ENCODE measurements at places on chromosomes 13 and 19. TPM values are rescaled to one million over a fixed set of nuclear protein-coding genes. Genes with fewer than 3 reads are reported as not detected.

DNA sequence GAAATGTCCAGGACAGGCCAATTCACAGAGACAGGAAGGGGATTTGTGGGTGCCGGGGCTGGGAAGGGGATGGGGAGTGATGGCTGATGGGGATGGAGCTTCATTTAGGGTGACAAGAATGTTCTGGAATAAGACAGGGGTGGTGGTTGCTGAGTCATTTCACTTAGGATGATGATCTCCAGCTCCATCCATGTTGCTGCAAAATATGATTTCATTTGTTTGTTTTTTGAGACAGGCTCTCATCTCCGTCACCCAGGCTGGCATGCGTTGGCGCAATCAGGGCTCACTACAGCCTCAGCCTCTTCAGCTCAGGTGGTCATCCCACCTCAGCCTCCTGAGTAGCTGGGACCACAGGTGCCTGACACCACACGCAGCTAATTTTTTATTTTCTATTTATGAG, 3.1 kb upstream of the JSRP1 start:
- no peak overlapping the region for H3K27ac ChIP-seq
- peaks cover 39% of the 10 kb centered on the region for H3K4me1 ChIP-seq
- H3K27me3 ChIP-seq, result no peaks in the 10 kb centered on the region
- no peak overlapping the region for H3K4me3 ChIP-seq
- no peaks in the 10 kb centered on the region for H3K36me3 ChIP-seq
- no peak for DNase-seq

DNA sequence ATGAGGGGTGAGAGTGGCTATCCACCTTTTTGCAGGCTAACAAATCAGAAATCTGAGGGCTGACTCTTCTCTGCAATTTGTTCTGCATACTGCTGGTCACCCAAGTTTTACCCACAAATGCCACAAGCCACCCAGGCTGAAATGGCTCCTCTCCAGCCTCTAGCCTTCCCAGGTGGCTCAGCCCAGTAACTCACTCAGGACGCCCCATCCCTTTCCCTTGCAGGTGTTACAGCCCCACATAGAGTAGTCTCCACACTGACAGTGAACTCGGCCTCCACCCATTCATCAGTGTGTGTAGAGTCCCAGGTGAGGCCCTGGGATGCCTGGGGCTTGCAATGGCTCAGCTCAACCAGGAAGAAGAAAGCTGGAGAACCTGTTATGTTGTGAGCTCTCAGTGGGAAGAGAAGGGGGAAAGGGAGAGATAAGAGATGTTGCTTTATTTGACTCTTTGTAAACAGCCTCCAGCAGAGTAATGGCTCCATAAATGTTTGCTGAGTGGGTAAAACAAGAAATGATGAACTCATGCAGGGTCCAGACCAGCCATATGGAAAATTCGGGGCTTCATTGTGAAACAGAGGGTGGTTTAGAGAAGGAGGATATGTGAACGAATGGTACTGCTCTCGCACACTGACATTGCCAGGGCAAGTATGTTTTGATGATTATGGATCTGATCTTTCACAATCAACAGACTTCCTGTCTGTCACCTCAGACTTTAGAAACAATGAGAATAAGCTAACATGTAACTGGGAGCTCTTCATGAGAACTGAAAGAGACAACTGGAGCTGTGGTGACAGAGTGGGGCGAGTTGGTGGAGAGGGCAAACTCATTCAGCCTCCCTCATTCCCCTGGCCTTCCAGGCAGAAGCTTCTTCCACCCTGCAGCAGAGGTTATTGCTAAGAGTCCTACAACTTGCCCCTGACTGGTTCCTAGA, 74.2 kb upstream of the RFC3 start:
- H3K36me3 ChIP-seq, result no peaks in the 10 kb centered on the region
- no peaks in the 10 kb centered on the region for H3K27me3 ChIP-seq
- H3K4me3 ChIP-seq, result no peak overlapping the region
- no peak overlapping the region for H3K27ac ChIP-seq

DNA sequence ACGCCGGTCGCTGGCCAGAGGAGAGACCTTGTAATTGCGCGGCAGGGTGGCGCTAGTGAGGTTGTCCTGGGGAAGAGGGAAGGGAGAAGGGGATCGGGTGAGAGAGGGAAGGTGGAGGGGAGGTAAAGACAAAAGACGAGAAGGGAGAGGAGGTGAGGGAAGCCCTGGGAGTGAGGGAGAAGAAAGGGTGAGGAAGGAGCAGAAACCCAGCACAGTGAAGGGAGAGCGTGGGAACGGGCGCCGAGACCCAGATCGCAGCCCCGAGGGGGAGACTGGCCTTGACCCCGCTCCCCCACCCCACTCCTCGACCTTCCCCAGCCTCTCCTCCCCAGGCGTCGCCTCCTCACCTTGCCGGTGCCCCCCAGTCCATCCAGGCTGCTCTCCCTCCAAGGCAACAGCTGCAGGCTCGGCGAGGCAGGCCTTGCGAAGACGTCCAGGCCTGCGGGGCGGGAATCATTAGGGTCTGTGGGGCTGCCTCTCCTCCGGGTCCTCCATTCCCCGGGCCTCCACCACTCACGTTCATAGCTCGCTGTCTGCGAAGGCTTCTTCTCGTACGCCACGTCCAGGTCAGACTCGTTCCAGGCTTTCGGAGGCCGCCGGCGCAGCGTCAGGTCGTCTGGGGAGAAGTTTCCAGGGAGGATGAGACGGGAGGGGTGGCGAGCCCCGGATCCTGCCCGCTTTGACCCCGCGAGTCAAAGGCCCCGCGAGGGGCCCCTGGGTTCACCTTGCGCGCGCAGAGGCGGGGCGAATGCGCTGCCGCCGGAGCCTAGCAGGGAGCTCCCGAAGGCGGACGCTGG, 8.8 kb downstream of the PPP1R13L start:
- no peaks in the 10 kb centered on the region for H3K36me3 ChIP-seq
- H3K4me3 ChIP-seq, result no peak overlapping the region
- no peak overlapping the region for H3K27ac ChIP-seq
- no peak for DNase-seq
- H3K27me3 ChIP-seq, result peaks cover 2% of the 10 kb centered on the region

DNA sequence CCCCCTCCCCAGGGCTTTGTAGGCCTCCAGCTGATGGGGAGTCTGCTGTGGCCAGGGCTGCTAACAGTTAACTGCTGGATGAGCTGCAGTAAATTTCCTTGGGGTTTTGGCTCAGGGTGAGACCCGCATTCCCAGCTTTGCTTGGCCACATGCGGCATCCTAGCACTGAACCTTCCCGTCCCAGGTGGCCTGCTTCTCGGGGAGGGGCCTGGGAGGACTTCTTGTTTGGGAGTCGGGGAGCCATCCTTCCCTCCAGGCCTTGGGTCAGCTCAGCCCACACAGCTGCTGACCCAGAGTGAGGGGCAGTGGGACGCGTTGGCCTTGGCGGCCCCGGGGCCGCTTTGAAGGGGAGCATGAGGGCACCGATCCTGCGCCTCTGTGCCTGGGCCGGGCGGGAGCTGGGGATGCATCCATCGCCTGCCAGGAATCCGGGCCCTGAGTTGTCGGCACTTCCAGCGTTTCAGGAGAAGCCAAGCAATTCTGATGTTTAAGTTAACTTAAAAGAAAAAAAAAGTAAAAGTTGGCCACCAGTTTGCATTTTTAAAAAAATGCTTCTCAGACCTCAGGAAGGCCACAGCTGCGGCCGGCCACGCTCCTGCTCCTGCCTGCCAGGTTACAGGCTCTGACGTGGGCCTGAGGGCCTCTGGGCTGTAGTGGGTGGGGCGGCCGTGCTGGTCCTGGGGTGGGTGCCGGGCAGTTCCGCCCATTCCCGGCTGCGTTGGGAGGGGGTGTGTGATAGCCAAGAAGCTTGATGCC, 27.7 kb downstream of the CRTC1 start:
- H3K4me1 ChIP-seq, result no peaks in the 10 kb centered on the region
- no peak for DNase-seq
- no peaks in the 10 kb centered on the region for H3K27me3 ChIP-seq
- H3K36me3 ChIP-seq, result no peaks in the 10 kb centered on the region
- no peak overlapping the region for H3K27ac ChIP-seq

GRCh38 chr13:77952276-77952675, 33.6 kb upstream of the EDNRB start:
- no peaks in the 10 kb centered on the region for H3K36me3 ChIP-seq
- no peak overlapping the region for H3K4me3 ChIP-seq
- H3K27me3 ChIP-seq, result no peaks in the 10 kb centered on the region
- H3K27ac ChIP-seq, result no peak overlapping the region

GRCh38 chr13:58906329-58907007, 1257.3 kb downstream of the DIAPH3 start:
- DNase-seq, result no peak
- H3K4me1 ChIP-seq, result no peaks in the 10 kb centered on the region
- no peaks in the 10 kb centered on the region for H3K36me3 ChIP-seq
- H3K27ac ChIP-seq, result no peak overlapping the region
- no peaks in the 10 kb centered on the region for H3K27me3 ChIP-seq
- no peak overlapping the region for H3K4me3 ChIP-seq

GRCh38 chr19:8610936-8611300, 403 bp upstream of the ADAMTS10 start:
- peaks cover 44% of the 10 kb centered on the region for H3K4me1 ChIP-seq
- H3K27me3 ChIP-seq, result no peaks in the 10 kb centered on the region
- DNase-seq, result no peak
- no peaks in the 10 kb centered on the region for H3K36me3 ChIP-seq
- no peak overlapping the region for H3K4me3 ChIP-seq
- no peak overlapping the region for H3K27ac ChIP-seq

- H3K4me3 ChIP-seq, result no peak overlapping the region
- H3K27ac ChIP-seq, result no peak overlapping the region
- H3K4me1 ChIP-seq, result no peaks in the 10 kb centered on the region
- H3K27me3 ChIP-seq, result no peaks in the 10 kb centered on the region
- DNase-seq, result no peak
Measured at GRCh38 chr13:53014495-53015443, 13.8 kb upstream of the OLFM4 start.

GRCh38 chr19:16202320-16203255, 4.9 kb downstream of the AP1M1 start:
- H3K27ac ChIP-seq, result no peak overlapping the region
- no peaks in the 10 kb centered on the region for H3K27me3 ChIP-seq

- no peaks in the 10 kb centered on the region for H3K36me3 ChIP-seq
- no peak overlapping the region for H3K27ac ChIP-seq
- no peaks in the 10 kb centered on the region for H3K27me3 ChIP-seq
- peaks cover 2% of the 10 kb centered on the region for H3K4me1 ChIP-seq
- no peak overlapping the region for H3K4me3 ChIP-seq
- DNase-seq, result no peak
Measured at GRCh38 chr19:19074196-19074882, 10.5 kb downstream of the SLC25A42 start.

DNA sequence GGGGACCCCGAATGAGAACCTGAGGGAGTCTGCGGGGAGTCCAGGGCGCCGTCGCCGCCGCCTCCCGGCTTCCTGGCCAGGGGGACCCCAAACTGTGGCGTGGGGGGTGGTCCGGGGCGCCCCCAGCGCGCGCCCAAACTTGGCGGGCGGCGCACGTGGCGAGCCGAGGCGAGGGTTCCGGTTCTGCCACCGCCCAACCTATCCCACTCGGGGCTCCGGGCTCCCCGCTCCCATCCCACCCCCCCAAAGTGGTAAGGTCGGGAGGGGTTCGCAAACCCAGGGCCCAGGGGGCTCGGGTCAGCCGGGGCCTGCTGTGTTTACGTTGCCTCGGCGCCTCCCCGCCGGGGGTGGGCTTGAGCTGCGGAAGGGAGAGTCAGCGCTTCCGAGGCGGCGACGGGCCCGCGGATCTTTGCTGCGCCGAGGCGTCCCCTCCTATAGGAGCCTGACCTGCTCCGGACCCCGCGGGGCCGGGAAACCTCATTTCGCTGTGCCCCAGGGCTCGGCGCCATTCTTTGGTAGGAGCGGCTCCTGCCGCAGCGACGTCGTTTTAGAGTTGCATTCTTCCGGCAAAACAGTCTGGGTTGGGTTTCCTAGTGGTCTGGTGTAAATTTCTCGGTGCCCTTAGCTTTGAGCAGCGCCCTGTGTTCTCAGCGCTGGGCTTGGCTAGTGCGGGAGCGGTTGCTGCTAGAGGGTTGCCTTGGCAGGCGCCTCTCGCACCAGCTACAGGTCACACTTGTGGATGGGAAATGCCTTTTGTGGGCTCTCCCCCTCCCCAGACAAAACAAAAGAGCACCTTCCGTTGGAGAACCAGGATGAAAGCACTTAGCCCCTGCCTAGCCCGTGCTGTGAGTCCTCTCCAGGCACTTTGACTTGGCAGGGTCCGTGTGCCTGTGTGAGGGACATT, 1.2 kb downstream of the DAZAP1 start:
- peaks cover 54% of the 10 kb centered on the region for H3K4me1 ChIP-seq
- peaks cover 4% of the 10 kb centered on the region for H3K36me3 ChIP-seq
- no peaks in the 10 kb centered on the region for H3K27me3 ChIP-seq
- peak; percentile 66 for DNase-seq

DNA sequence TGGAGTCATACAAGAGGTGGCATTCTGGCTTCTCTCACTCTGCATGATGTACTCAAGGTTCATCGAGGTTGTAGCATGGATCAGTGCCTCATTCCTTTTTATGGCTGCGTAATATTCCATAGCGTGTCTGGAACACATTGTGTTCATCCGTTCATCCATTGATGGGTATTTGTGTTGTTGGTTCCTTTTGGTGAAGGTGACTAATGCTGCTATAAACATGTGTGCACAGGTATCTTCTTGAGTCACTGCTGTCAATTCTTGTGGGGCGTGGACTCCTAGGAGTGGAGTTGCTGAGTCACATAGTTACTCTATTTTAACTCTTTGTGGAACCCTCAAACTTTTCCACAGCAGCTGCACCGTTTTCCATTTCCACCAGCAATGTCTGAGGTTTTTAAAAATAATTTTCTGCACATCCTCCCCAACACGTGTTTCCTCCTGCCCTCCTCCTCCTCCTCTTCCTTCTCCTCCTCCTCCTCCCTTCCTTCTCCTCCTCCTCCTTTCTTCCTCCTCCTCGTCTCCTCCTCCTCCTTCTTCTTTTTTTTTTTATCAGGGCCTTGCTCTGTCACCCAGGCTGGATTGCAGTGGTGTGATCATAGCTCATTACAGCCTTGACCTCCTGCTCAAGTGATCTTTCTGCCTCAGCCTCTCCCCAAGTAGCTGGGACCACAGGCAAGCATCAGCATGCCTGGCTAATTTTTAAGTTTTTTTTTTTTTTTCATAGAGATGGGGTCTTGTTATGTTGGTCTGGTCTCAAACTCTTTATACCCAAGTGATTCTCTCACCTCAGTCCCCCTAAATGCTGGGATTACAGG, 2.0 kb upstream of the TMEM221 start:
- H3K4me1 ChIP-seq, result peaks cover 5% of the 10 kb centered on the region
- DNase-seq, result no peak
- H3K4me3 ChIP-seq, result no peak overlapping the region
- no peak overlapping the region for H3K27ac ChIP-seq

- H3K27ac ChIP-seq, result no peak overlapping the region
- H3K4me3 ChIP-seq, result no peak overlapping the region
- no peaks in the 10 kb centered on the region for H3K4me1 ChIP-seq
- peaks cover 8% of the 10 kb centered on the region for H3K36me3 ChIP-seq
- H3K27me3 ChIP-seq, result no peaks in the 10 kb centered on the region
- no peak for DNase-seq
Measured at GRCh38 chr13:106548064-106548696, 12.7 kb upstream of the EFNB2 start.

Gene C5AR2
- total RNA-seq, result 0.22 TPM

Gene FBXO27
- total RNA-seq, result 0.37 TPM

Gene COL4A2
- total RNA-seq, result not detected

Measured in CD8-positive, alpha-beta memory T cell (primary cell).